Adrenal gland (tissue), 19 donors: ENCODE measurements at places on chromosomes 6 and 20. TPM values are rescaled to one million over a fixed set of nuclear protein-coding genes. Genes with fewer than 3 reads are reported as not detected.

Gene BPIFA1
- not detected for polyA plus RNA-seq

Gene CALHM6
- polyA plus RNA-seq = 10.0 TPM

Gene SRSF6
- 185 TPM for polyA plus RNA-seq

Gene BPIFB1
- not detected for polyA plus RNA-seq
